ENCODE measurements at places on chromosomes 5 and 9.

GRCh38 chr5:150181027-150181426 is 8.8 kb upstream of the SLC6A7 start:
- no peak for DNase-seq

GRCh38 chr9:24479361-24480059 is 66.2 kb downstream of the IZUMO3 start:
- no peak for DNase-seq

DNA sequence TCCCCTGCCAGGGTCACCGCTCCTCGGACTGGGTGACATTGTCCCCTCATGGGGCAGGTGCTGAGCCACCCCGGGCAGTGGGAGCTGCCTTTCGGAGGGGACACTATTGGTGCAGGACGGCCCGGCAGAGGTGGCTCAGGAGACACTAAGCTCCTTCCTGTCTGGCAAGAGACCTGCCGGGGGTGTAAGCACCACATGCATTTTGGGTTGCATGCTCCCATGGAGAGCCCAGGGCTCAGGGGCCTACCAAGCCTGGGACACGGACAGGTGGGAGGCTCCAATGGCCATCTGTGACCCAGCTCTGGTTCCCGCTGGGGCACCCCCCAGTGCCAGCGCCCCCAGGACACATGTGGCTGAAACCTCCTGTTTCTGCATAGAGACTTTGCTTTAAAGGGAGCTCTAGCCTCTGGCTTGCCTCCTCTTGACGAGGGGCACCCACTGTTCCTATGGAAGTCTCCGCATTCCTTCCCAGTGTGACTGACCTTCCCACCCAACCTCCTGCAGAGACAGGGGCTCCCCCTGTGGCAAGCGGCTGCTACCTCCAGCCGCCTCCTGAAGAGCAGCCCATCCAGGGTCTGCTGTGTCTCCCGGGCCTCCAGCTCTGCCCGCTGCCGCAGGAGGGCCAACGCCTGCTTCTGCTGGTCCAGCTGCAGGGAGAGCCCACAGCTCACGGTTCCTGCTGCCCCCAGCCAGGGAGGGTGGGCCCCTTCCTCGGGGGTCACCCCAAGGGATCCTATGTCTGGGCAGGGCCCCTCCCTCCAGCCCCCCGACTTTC is 28.1 kb downstream of the CCDC187 start:
- DNase-seq = no peak

GRCh38 chr9:92808726-92809451 is 44.3 kb upstream of the BICD2 start:
- no peak for DNase-seq

Data from activated CD8-positive, alpha-beta memory T cell treated with anti-CD3 and anti-CD28 coated beads for 1 hour (primary cell).